ENCODE measurements at places on chromosomes 7 and 10. TPM values are rescaled to one million over a fixed set of nuclear protein-coding genes. Genes with fewer than 3 reads are reported as not detected.
A peak's percentile ranks its signal among the peaks of the same experiment; 100 is the strongest.

DNA sequence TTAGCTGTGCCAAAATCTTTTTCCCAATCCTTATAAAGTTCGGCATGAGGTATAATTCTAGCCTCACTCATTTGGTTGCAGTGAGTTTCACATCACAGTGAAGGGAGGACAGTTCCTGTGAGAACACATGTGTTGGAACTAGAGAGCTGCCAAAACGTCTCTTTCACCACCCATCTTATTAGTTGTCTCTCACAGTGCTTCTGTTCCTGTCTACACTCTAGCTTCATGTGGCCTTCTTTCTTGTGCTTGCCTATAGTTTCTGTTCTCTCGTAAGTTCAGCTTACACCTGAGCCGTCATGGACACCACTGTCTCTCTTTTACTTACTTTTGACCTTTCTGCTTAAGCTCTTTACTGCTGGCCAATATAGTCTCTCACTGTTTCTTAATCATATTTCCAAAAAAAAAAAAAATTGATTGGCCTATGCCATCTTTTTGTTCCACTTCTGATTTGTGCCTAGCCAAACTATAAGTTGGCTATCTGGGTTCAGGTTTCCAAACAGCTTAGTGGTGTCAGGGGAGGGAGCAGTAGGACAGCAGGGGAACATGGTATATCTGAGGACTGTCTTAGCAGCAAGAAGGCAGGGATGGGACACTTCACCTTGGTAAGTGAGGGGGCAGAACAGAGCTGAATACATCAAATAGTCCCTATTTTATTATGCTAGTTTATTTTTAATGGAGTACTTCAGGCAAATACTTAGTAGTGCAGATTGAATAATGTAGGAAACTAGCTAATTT, 38.0 kb downstream of the ZNRF2 start:
- peak; percentile 10 for DNase-seq

DNA sequence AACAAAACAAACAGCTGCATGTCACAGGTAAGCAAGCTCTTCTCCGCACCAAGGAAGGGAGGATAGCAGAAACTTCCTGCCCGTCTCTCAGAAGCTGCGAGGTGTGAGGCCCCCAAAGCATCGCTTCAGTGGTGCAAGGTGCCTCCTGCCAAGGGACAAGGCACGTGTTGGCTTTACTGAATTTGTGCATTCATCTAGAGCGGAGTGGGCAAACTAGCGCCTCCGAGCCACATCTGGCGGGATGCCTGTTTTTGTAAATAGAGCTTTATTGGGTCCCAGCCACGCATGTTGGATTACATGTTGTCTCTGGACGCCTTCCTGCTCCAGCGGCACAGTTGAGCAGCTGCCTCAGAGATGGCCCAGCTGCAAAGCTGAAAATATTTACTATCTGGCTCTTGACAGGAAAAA, 27.7 kb downstream of the PHYH start:
- DNase-seq = peak; percentile 6

- DNase-seq = no peak
Measured at GRCh38 chr10:58704671-58705141, 192.0 kb downstream of the BICC1 start.

GRCh38 chr7:38824948-38825347, 84.0 kb downstream of the VPS41 start:
- no peak for DNase-seq

DNA sequence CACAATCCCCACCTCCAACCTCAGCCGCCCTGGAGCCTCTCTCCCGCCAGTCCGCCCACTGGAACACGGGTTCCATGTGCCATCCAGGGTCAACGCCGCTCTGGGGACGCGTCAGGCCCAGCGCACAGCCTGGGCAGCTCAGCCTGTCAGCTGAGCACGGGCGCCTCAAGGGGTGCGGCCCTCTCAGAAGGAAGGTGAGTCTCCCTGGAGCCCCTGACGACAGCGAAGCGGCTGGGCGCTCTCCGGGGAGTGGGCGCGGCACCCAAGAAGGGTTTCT, 1.2 kb upstream of the SLC18A3 start:
- DNase-seq = peak; percentile 22

DNA sequence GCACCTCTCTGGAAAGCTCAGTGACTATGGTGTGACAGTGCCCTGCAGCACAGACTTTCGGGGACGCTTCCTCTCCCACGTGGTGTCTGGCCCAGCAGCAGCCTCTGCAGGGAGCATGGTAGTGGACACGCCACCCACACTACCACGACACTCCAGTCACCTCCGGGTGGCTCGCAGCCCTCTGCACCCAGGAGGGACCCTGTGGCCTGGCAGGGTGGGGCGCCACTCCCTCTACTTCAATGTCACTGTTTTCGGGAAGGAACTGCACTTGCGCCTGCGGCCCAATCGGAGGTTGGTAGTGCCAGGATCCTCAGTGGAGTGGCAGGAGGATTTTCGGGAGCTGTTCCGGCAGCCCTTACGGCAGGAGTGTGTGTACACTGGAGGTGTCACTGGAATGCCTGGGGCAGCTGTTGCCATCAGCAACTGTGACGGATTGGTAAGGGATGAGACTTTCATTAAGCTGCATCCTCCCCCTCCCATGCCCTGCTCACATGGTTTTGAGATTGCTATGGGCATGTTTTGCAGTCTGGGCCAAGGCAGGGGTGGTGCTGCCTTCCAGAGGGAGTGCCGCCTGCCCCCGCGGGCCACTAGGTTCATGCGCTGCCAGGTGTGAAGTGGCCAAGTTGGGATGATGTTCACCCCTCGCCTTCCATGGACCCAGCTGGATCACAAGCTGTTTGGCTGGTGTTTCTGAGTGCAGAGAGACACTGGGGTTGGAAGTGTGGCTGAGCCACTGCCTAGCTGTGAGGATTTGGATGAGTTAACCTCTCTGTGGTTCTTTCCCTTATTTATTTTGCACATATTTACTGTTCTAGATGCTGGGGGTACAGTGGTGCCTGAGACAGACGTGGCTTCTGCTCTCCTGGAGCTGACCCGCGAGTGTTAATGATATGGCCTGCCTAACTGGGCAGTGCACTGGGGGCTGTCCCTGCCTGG, 2.5 kb downstream of the ADAMTS14 start:
- DNase-seq = no peak

GRCh38 chr7:133950855-133951254, 176.3 kb upstream of the LRGUK start:
- no peak for DNase-seq

GRCh38 chr10:83252169-83252568, 887.1 kb upstream of the GHITM start:
- DNase-seq = no peak

GRCh38 chr10:99966306-99966705, 43.4 kb downstream of the DNMBP start:
- peak; percentile 49 for DNase-seq

DNA sequence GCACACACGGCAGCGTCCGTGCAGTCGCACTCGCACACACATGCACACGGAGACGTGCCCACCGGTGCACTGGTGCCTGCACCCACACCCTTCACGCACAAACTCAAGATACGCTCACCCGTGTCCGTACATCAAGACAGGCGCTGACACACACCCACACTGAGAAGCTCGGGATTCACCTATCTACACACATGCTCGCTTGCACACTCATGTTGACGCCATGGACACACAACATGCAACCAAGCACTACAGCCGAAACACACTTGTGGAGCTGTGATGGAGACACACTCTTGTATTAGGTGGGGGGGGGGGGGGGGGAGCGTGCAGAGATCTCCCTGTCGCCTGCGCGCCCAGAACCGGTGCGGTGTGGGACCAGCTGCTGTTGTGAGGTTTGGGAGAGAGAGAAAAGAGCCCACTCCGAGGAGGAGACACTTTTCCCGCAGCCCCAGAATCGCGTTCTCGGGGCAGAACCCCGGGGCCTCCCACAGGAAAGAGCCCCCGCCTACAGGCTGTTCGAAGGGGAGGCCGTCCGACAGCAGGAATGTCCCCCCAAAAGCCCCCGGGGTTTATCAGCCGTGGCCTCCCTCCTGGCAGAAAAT, 605 bp upstream of the NFKB2 start:
- no peak for DNase-seq

GRCh38 chr10:102231357-102232318, 5.5 kb downstream of the ELOVL3 start:
- DNase-seq = no peak

DNA sequence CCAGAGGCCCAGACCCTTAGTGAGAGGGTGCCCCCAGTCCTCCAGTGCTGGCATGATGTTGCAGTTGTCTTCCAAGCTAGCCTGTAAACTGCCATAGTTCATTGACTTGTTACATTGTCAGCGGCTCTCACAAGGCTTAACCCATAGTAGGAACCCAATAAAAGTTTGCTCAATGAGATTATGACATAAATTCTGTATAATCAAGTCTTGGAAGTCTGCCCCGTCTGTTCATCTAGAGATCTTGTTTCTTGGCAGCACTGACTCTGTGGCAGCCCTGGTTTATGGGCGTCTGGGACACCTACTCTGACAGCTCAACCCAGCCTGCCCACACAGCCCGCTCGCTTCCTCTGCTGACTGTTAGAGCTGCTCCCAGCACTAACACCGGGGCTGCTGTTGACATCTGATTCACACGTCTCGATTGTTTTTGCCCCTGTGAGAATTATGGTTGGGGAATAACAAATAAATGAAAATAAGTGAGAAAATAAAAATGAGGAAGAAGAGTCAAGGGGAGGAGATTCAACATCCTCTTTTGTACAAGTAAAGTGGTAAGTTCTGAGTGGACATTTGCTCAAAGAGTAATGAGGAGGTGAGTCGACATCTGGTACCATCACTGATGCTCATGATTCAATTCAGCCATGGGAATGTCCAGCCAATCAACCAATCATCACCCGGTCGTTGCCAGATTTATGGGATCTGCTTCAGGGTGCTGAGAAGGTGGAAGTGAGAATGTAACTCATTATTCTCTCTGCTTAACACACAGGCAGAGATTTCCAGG, 160.8 kb downstream of the SPAG6 start:
- no peak for DNase-seq

GRCh38 chr10:121027371-121027770, 176.2 kb downstream of the WDR11 start:
- peak; percentile 26 for DNase-seq

DNA sequence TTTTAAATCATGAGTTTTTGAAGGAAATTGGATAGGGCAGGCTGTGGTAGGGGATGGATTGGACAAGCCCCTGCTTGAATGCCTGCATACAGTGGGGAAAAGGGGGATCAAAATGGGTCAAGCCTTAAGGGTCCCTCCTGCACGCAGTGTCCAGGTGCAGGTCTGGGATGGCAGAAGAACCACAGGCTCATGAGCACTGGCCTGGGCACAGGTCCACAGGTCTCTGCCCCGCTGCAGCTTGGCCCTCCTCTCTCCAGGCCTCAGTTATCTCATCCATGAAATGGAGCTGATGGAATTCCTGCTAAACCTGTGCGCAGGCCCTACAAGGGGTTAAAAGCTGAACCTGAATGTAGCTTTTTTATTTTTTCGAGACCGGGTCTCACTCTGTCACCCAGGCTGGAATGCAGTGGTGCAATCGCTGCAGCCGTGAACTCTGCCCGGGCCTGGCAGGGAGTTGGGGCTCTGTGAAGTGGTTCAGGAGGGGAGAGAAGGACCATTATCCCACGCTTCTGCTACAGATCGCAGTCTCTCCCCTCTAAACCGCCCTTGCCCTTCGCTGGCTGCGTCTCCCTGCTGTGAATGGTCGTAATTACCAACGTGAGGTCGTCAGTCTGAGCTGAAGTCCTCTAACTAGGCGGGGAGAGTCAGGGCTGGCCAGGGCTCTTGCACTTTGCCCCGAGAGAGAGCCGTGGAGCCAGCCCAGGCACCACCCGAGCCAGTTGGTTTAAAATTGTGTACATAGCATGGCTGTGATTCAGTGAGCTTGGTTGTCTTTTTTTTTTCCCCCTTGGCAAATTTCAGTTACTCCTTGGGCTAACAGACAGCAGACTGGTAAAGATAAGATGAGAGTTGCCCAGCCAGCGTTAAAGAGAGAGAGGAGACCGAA, 77.5 kb upstream of the GTF2I start:
- peak; percentile 90 for DNase-seq

GRCh38 chr7:121966276-121966934, 93.4 kb downstream of the PTPRZ1 start:
- no peak for DNase-seq

GRCh38 chr10:3757638-3758490, 27.1 kb downstream of the KLF6 start:
- no peak for DNase-seq

- peak; percentile 15 for DNase-seq
Measured at GRCh38 chr7:49001610-49002033, 77.3 kb downstream of the CDC14C start.

DNA sequence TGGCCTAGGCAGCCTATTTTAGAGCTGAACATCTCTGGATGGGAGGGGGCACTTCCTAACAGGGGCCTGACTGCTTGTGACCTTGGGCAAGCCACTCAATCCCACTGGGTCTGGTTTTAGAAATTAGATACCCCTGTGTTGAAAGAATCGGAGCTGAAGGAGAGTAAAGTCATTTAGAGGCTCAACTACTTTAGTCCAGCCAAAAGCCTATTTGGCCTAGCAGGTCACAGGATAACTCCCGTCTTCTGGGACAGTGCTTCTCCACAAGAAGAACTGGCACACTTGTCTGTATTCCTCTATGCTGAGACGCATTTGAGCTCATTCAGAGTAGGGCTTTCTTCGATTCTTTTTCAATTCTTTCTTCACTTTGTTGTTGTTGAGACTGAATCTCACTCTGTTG, 224.2 kb downstream of the CHCHD3 start:
- DNase-seq = no peak

Gene NKX1-2
- 7.7 TPM for polyA plus RNA-seq

Gene ITGA8
- polyA plus RNA-seq = 9.5 TPM

Gene GRID2IP
- 0.88 TPM for polyA plus RNA-seq

Gene IFIT3
- 24.0 TPM for polyA plus RNA-seq

Gene PLXNA4
- polyA plus RNA-seq = 3.2 TPM

Gene CUTC
- polyA plus RNA-seq = 26.4 TPM

Gene STRIP2
- polyA plus RNA-seq = 2.0 TPM

Gene GLI3
- polyA plus RNA-seq = 5.4 TPM

Gene GHRHR
- polyA plus RNA-seq = not detected

Gene SLC18A3
- polyA plus RNA-seq = 3.5 TPM

Gene FAM171A1
- 25.4 TPM for polyA plus RNA-seq
